ENCODE measurements at places on chromosomes 5 and 9.

DNA sequence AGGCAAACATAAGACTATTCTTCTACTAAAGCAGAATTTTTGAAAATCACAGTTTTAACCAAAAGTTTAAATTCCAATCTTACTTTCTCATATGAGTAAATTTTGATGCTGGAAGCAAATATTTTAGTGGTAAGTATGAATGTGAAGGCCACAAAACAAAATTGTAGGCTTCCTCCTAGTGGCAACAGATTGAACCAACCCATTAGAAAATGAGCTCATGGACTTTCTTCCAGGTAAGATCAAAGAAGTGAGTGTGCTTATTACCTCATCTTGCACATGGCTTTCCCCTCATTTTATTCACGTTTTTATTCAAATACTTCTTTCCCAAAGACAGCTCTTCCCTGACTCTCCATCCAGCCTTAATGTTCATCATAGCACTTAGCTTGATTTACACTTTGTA, 16.5 kb upstream of the RLN2 start:
- no peak for DNase-seq

- DNase-seq = no peak
Measured at GRCh38 chr9:69188975-69189374, 14.9 kb downstream of the TJP2 start.

DNA sequence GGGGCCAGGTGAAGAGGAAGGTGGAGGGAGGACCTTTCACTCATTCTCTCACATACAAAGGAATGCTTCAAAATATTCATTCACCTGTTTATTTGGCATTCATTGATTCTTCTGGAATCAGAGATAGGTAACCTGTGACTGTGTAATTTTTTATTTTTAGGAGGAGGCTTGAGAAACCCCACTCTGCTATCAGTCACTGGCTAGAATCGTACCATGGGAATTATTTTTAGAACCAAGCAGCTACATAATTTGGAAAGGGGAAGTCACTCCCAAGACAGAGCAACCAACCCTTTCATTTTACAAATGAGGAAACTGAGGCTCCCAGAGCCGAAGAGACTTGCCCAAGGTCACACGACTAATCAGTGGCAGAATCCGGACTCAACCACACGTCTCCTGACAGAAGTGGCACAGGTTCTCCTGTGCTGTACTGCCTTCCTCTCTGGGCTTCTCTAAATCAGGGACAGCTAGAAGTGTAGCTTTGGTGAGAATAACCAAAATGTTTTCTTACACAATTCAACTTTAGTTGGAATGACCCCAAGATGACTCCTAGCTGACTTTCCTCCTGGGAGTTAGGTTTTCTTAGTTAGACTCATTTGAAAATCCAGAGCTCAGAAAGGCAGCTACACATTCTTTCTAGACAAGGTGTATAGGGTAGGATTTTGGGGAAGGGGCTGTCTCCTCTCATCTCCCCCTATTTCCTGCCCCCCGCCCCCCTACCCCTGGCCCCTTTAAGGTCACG, 264.3 kb upstream of the PANK3 start:
- DNase-seq = no peak

DNA sequence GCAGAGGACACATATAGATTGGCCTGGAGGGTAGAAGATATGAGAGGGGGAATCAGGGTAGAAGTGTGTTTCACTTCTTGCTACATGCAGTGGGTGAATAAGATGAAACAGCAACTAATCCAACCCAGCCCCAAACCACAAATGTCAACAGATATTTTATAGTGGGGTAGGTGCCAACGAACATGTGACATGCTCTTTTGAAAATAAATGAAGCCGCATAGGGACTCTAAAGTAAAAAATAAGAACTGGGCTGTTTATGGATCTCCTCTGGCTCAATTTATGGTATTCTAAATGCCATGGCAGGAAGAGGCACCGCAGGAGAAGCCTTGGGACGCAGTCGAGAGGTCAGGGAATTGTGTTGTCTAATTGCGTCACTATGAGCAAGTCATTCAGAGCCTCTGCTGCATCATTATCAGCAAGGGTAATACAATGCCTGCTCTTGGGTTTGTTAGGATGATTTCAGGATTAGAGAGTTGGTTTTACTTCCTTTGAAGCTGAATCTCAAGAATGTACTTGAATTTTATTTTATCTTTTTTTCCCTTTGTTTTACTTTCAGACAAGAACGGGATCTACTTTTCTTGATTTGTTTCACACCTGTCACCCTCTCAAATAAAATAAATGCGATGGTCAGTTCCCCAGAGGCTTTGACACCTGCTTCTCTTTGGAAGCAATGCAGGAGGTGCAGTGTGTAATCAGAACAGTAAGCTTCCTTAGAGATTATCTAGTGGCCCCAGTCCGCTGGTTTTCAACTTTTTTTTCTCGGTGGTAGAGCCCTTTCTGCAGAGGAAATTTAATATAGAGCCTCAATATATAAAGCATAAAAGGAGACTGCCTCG, 375.6 kb upstream of the CLINT1 start:
- no peak for DNase-seq

DNA sequence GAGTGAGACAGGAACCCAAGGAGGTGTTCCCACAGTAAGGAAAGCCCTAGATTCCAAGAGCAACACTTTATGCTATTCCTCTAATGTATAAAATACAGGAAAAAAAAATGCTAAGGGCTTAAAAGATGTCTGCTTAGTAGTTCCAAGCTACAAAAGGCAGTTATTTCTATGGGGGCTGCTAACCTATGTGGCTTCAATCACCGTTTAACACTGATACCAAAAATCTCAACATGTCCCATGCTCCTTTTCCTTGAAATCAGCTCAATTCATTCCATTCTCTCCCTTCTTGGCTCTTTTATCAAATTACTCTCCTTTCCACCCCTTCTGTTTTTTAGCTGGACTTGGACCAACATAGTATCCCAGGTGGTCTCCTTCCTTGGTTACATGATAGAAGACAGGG, 20.6 kb downstream of the CCNH start:
- DNase-seq = no peak

DNA sequence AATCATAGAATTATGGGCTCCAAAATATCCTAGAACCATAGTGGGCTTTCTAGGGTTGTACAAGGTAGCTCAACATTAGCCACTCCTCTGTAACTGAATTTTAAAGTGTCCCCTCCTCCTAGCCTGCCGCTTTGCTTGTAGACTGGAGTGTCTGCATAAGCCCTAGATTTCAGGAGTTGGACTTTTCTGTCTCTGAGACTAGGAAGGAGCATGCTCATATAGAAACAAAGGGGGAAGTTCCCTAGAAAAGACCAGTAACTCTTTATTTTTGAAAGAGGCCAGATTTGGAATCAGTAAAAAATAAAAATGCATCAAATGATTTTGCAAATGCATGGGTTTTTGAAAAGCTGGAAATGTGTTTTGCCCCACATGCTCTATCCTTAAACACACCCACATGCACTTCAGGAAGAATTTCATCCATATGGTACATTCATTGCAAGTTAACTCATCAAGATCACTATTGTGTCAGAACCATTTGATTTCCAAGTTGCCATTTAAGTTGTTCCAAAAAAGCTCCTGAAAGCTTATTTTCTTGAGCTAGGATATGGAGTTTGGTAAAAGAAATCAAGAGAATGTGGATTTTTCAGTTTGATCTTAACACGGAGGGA, 121.0 kb upstream of the NR3C1 start:
- no peak for DNase-seq

DNA sequence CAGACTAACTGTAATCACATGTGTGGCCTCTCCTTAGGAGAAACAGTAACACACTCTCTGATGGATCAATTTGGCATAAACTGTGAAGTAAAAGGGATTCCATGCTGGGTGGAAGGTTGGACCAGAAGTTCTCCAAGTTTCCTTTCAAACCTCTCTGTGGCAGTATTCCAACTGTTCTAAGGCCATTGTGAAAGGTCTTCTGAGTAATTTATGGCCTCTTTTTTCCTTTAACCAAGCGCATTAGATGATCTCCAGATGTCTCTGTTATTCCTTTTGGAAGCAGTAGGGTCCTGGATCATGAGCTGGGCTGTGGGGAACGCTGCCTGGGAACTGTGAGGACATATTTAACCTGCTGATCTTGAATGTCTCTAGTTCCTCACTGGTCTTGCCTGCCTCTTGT, 80.6 kb upstream of the IL6ST start:
- DNase-seq = no peak

GRCh38 chr9:115364991-115365390, 247.0 kb upstream of the TNC start:
- no peak for DNase-seq

GRCh38 chr5:116507051-116507537, 67.5 kb downstream of the SEMA6A start:
- DNase-seq = no peak

- no peak for DNase-seq
Measured at GRCh38 chr5:142952229-142952628, 182.1 kb downstream of the ARHGAP26 start.

- DNase-seq = peak; percentile 84
Measured at GRCh38 chr5:160439205-160439600, 17.5 kb downstream of the PTTG1 start.

- DNase-seq = peak; percentile 31
Measured at GRCh38 chr5:69368458-69369339, 621 bp downstream of the AK6 start.

GRCh38 chr9:134716067-134716466, 74.5 kb downstream of the COL5A1 start:
- DNase-seq = no peak

DNA sequence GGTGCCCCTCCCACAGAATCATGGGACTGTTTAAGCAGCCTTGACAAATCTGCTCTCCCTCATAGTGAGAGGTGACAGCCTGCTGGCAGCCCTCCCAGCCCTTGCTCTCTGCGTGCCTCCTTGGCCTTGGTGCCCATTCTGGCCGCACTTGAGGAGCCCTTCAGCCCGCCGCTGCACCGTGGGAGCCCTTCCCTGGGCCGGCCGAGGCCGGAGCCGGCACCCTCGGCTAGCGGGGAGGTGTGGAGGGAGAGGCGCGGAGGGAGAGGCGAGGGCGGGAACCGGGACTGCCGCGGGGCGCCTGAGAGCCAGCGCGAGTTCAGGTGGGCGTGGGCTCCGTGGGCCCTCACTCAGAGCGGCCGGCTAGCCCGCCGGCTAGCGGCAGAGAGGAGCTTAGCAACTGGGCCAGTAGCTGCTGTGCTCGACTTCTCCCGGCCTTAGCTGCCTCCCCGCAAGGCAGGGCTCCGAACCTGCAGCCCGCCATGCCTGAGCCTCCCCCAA, 125.9 kb upstream of the MYO10 start:
- DNase-seq = no peak

DNA sequence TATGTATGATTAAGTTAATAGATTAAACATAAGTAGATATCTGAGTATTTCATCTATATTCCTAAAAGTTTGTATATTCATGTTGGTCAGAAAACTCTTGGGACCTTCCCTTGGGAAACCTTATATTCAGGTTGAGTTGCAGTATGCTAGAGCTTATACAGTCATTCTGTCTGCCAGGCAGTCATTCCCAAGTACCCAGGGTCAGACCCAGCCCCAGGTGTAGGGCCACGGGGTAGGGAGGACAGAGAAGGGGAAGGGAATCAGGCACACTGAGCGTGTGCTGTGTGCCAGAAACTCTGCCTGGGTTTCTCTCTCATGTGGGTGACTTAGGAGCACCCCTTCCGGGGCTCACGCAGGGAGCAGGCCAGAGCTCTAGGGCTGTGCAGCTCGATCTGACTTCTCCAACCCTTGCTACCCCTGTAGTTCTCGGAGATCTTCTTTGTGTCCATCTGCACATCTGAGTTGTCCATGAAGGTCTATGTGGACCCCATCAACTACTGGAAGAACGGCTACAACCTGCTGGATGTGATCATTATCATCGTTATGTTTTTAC, 28.2 kb downstream of the CATSPER3 start:
- no peak for DNase-seq

DNA sequence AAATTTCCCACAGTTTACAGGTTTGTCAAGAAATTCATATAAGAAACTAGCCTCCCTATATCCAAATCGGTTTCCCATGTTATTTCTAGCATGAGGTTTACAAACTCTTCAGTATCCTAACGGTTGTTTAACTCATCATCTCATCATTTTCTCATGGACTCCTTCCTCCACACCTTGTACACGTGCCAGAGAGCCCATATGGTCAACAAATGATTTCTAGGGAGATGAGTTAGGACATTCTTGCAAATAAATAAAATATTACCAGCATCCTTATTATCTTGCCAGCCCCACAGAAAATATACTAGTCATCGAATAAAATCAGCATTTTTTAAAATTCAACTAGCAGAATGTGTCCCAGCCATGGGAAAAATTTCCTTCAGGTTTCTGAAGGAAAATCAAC, 285.2 kb downstream of the EBF1 start:
- DNase-seq = no peak

- no peak for DNase-seq
Measured at GRCh38 chr5:7348168-7348854, 47.6 kb upstream of the ADCY2 start.

GRCh38 chr9:78439190-78439865, 142.4 kb downstream of the PSAT1 start:
- DNase-seq = peak; percentile 45

DNA sequence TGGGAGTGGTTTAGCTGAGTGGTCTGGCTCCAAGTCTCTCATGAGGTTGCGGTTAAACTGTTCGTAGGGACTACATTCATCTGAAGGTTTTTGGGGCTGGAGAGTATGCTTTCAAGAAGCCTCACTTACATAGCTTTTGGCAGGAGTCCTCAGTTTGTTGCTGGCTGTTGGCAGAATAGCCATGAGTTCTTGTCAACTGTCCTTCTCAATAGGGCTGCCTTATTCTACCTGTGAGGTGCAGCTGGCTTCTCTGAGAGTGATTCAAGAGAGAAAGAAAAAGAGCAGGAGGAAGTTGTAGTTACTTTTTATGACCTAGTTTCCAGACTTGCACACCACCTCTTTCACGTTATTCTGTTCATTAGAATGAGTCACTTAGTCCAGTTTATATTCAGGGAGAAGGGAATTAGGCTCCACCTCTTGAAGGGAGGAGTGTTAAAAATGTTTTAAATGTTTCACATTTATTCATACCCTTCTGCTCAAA, 33.2 kb downstream of the YTHDC2 start:
- no peak for DNase-seq

Data from CD4-positive, alpha-beta memory T cell (primary cell).